ENCODE measurements at places on chromosomes 2 and 18. TPM values are rescaled to one million over a fixed set of nuclear protein-coding genes. Genes with fewer than 3 reads are reported as not detected.

Gene TEX51
- total RNA-seq: not detected

Gene RAB27B
- 0.53 TPM for total RNA-seq

Gene SALL3
- total RNA-seq: not detected

Gene SLC4A3
- total RNA-seq: 0.16 TPM

Gene PTH2R
- total RNA-seq: not detected

Gene KCNE4
- total RNA-seq: not detected

Gene ERMN
- 1.0 TPM for total RNA-seq

Gene RAPH1
- total RNA-seq: 9.9 TPM

Gene SLC30A3
- 0.53 TPM for total RNA-seq

Gene RANBP2
- 68.1 TPM for total RNA-seq

Gene SH2D6
- total RNA-seq: 1.7 TPM

GRCh38 chr2:179248024-179248348 lies 16.6 kb downstream of the SESTD1 start:
- DNase-seq: no peak
- no peak overlapping the region for H3K27ac ChIP-seq
- no peak overlapping the region for H3K4me3 ChIP-seq
- peaks cover 46% of the 10 kb centered on the region for H3K4me1 ChIP-seq
- peaks cover 2% of the 10 kb centered on the region for H3K36me3 ChIP-seq
- no peaks in the 10 kb centered on the region for H3K27me3 ChIP-seq

- no peak overlapping the region for H3K27ac ChIP-seq
- no peaks in the 10 kb centered on the region for H3K27me3 ChIP-seq
- no peak overlapping the region for H3K4me3 ChIP-seq
- no peak for DNase-seq
These were observed 21.1 kb upstream of the CPO start for GRCh38 chr2:206918263-206918662.

- no peaks in the 10 kb centered on the region for H3K4me1 ChIP-seq
- no peaks in the 10 kb centered on the region for H3K36me3 ChIP-seq
- H3K27ac ChIP-seq: no peak overlapping the region
- no peaks in the 10 kb centered on the region for H3K27me3 ChIP-seq
- DNase-seq: no peak
- H3K4me3 ChIP-seq: no peak overlapping the region
These were observed 338.3 kb downstream of the NCKAP5 start for GRCh38 chr2:133229974-133230373.

DNA sequence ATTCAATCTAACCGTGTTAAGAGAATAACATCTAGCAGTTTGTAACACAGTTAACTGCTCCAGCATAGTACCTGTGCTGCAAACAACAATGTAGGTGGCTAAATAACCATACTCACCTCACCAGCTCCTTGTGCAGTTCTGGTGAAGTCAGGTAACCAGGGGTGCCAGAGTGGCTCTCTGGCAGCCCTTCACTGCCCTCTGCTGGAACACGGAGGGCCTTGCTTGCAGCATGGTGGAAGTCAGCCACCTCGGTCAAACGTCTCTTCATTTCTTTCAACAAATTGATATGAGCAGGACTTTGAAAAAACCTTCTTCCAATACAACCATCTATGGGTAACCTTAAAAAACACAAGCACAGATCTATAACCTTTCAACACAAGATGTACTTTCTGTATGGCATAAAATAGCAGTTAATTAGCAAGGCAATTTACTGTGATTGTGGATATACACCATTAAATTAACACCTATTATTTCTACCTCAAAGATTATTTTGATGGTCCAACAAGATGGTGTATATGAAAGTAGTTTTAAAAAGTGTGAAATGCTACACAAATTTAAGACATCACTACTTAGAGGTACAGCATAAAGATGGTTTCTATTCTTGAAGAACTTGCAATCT lies 56.6 kb downstream of the EPG5 start:
- H3K27ac ChIP-seq: no peak overlapping the region
- peak; percentile 81 for DNase-seq
- H3K4me1 ChIP-seq: no peaks in the 10 kb centered on the region
- no peak overlapping the region for H3K4me3 ChIP-seq
- peaks cover 30% of the 10 kb centered on the region for H3K36me3 ChIP-seq

DNA sequence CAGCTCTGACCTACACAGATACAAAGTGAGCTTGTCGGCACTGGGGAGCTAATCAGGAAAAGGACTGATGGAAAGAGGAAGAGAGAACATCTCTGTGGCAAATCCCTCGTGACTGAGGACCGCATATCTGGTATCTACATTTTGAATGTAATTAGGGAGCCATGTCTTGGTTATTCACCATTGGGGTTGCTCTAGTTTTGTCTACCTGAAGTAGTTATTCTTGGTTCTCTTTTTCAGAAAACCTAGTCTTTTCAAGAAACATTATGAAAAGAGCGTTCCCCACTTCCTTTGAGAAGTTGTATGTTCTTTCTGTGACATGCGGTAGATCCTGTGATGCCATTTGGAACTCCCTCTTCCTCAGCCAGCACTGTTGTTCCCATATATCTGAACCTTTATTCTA lies 104.4 kb downstream of the DOCK10 start:
- H3K4me1 ChIP-seq: peaks cover 89% of the 10 kb centered on the region
- no peak for DNase-seq
- H3K36me3 ChIP-seq: peaks cover 54% of the 10 kb centered on the region
- H3K4me3 ChIP-seq: peak overlapping the region; percentile 68
- no peaks in the 10 kb centered on the region for H3K27me3 ChIP-seq
- H3K27ac ChIP-seq: peak overlapping the region; percentile 92

GRCh38 chr2:178627401-178627800 lies 147.1 kb downstream of the PLEKHA3 start:
- no peak overlapping the region for H3K27ac ChIP-seq
- H3K4me3 ChIP-seq: no peak overlapping the region
- H3K4me1 ChIP-seq: no peaks in the 10 kb centered on the region
- no peak for DNase-seq

GRCh38 chr18:48571639-48572384 lies 33.0 kb downstream of the CTIF start:
- no peak overlapping the region for H3K27ac ChIP-seq
- no peak overlapping the region for H3K4me3 ChIP-seq
- H3K36me3 ChIP-seq: no peaks in the 10 kb centered on the region
- DNase-seq: no peak

GRCh38 chr2:221981912-221982470 lies 316.8 kb downstream of the PAX3 start:
- no peak overlapping the region for H3K27ac ChIP-seq
- DNase-seq: no peak
- no peaks in the 10 kb centered on the region for H3K4me1 ChIP-seq
- no peak overlapping the region for H3K4me3 ChIP-seq
- no peaks in the 10 kb centered on the region for H3K36me3 ChIP-seq

DNA sequence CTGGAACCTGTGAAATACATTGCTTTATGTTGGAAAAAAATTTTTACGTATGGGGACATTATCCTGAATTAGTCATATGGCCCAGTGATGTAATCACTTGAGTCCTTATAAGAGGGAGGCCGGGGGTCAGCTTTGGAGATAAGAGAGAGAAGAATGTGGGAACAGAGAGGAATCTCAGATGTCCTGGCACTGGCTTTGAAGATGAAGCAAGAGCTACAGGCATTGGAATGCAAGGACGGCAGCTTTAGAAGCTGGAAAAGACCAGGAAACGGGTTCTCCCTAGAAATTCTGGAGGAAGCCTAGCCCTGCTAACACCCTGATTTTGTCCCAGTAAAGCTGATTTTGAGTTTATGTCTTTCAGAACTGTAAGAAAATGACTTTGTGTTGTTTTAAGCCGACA lies 1129.9 kb upstream of the GYPC start:
- no peak overlapping the region for H3K4me3 ChIP-seq
- no peaks in the 10 kb centered on the region for H3K36me3 ChIP-seq
- no peak overlapping the region for H3K27ac ChIP-seq
- no peak for DNase-seq

GRCh38 chr2:13986119-13986720 lies 646.3 kb upstream of the LRATD1 start:
- H3K27ac ChIP-seq: no peak overlapping the region
- no peaks in the 10 kb centered on the region for H3K27me3 ChIP-seq
- no peak overlapping the region for H3K4me3 ChIP-seq
- no peak for DNase-seq
- H3K36me3 ChIP-seq: no peaks in the 10 kb centered on the region

GRCh38 chr2:74743778-74744177 lies 89.7 kb downstream of the SEMA4F start:
- no peaks in the 10 kb centered on the region for H3K36me3 ChIP-seq
- no peaks in the 10 kb centered on the region for H3K4me1 ChIP-seq
- DNase-seq: no peak
- H3K27me3 ChIP-seq: no peaks in the 10 kb centered on the region
- no peak overlapping the region for H3K27ac ChIP-seq
- H3K4me3 ChIP-seq: no peak overlapping the region

- no peak for DNase-seq
- no peak overlapping the region for H3K27ac ChIP-seq
- no peaks in the 10 kb centered on the region for H3K27me3 ChIP-seq
- H3K36me3 ChIP-seq: no peaks in the 10 kb centered on the region
These were observed 478.4 kb upstream of the HS6ST1 start for GRCh38 chr2:128797092-128797491.

GRCh38 chr2:163252199-163252598 lies 413.6 kb upstream of the KCNH7 start:
- DNase-seq: no peak
- H3K27ac ChIP-seq: no peak overlapping the region
- no peaks in the 10 kb centered on the region for H3K36me3 ChIP-seq
- no peaks in the 10 kb centered on the region for H3K27me3 ChIP-seq

- H3K27me3 ChIP-seq: no peaks in the 10 kb centered on the region
- H3K4me3 ChIP-seq: no peak overlapping the region
- no peaks in the 10 kb centered on the region for H3K4me1 ChIP-seq
- no peak for DNase-seq
- H3K27ac ChIP-seq: no peak overlapping the region
- no peaks in the 10 kb centered on the region for H3K36me3 ChIP-seq
These were observed 3.1 kb downstream of the PROM2 start for GRCh38 chr2:95277246-95277906.

DNA sequence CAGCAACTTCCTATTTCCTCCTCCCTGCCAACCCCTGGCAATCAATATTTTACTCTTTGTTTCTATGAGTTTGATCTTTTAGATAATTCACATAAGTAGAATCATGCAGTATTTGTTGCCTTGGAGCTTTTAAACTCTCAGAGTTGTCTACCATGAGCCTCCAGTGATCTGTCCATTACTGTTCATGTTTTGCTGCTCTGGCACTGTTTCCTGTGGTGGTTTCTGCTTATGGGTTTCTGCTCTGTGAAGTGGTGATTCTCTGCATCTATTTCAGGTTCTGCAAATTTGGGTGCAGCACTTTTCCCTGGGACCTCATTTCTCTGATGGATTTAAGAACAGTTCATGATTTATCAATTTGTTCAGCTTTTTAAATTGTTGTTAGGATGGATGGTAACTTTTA lies 908.1 kb upstream of the FANCL start:
- H3K36me3 ChIP-seq: no peaks in the 10 kb centered on the region
- H3K27ac ChIP-seq: no peak overlapping the region
- H3K27me3 ChIP-seq: no peaks in the 10 kb centered on the region
- H3K4me3 ChIP-seq: no peak overlapping the region
- H3K4me1 ChIP-seq: peaks cover 4% of the 10 kb centered on the region

DNA sequence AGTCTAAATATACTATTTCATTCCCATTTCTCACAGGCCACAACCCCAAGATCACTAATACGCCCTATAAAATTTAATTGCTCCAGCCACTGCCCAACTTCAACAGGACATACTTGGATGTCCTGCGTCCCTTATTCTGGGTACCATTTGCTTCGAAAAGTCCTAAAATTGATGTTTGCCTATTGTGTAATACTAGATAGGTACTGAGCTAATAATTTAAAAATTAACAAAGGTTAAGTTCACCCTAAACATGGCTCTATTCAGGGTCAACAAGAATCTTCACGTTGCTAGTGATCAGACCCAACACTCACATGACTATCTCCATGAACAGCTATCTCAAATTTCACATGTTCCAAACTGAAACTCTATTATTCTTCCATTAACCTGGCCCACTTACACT lies 296.4 kb upstream of the RND3 start:
- no peaks in the 10 kb centered on the region for H3K36me3 ChIP-seq
- DNase-seq: no peak
- no peaks in the 10 kb centered on the region for H3K27me3 ChIP-seq
- no peaks in the 10 kb centered on the region for H3K4me1 ChIP-seq

DNA sequence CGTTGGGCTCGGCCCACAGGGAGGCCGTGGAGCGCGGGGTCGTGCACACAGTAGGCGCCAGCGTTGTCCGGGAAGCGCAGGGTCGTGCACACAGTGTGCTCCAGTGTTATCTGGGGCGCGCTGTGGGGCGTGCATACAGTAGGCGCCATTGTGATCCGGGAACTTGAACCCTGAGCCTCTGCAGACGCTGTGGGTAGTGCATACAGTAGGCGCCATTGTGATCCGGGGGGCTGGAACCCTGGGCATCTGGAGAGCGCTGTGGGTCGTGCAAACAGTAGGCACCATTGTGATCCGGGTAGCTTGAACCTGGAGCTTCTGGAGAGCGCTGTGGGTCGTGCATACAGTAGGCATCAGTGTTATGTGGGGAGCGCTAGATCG lies 793 bp downstream of the ZNF236 start:
- H3K36me3 ChIP-seq: peaks cover 9% of the 10 kb centered on the region
- H3K4me3 ChIP-seq: peak overlapping the region; percentile 88
- no peaks in the 10 kb centered on the region for H3K27me3 ChIP-seq
- peaks cover 56% of the 10 kb centered on the region for H3K4me1 ChIP-seq
- DNase-seq: no peak

DNA sequence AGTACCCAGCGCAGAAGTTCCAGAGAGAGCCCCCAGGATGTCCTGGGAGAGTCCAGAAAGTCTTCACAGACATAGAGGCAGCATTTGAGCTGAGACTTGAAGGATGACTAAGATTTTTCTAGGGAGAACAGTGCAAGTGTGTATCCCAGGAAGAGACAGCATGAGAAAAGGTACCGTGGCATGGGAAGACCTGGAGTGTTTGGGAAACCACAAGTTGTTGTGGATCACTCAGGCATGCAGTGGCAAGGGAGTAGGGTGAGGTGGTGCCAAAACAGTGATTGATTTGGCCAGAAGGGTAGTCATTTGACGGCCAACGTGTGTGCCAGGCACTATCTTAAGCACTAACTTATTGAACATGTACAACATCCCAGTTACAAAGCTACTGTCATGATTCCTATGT lies 24.5 kb upstream of the KCNK3 start:
- H3K4me3 ChIP-seq: no peak overlapping the region
- H3K27ac ChIP-seq: no peak overlapping the region
- H3K36me3 ChIP-seq: no peaks in the 10 kb centered on the region
- H3K4me1 ChIP-seq: no peaks in the 10 kb centered on the region
- DNase-seq: no peak

DNA sequence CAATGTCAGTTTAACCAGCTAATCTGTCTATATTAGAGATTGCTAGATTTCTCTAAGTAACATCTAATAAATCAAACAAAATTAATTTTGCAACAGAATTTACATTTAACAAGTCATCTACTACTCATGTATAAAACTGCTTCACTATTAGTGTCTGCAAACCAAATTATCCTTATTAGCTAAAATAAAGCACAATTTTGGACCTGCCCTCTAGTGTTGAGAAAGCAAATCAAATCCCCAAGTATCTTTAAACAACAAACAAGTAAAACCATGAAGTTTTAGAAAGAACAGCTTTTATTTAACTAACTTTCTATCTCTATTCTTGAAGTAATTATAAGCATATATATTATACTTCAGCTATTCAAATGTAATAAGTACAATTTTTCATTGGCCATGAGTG lies 113.1 kb upstream of the SP3 start:
- no peaks in the 10 kb centered on the region for H3K4me1 ChIP-seq
- no peak overlapping the region for H3K27ac ChIP-seq
- no peak overlapping the region for H3K4me3 ChIP-seq
- peaks cover 14% of the 10 kb centered on the region for H3K36me3 ChIP-seq

GRCh38 chr2:235897992-235898391 lies 270.2 kb downstream of the GBX2 start:
- H3K4me1 ChIP-seq: no peaks in the 10 kb centered on the region
- no peak for DNase-seq
- H3K27ac ChIP-seq: no peak overlapping the region
- no peaks in the 10 kb centered on the region for H3K36me3 ChIP-seq
- no peak overlapping the region for H3K4me3 ChIP-seq

Measured in activated CD4-positive, alpha-beta T cell treated with anti-CD3 and anti-CD28 coated beads for 36 hours (primary cell).